Posterior vena cava (tissue), 2 donors: ENCODE measurements at places on chromosomes 6 and 20.

DNA sequence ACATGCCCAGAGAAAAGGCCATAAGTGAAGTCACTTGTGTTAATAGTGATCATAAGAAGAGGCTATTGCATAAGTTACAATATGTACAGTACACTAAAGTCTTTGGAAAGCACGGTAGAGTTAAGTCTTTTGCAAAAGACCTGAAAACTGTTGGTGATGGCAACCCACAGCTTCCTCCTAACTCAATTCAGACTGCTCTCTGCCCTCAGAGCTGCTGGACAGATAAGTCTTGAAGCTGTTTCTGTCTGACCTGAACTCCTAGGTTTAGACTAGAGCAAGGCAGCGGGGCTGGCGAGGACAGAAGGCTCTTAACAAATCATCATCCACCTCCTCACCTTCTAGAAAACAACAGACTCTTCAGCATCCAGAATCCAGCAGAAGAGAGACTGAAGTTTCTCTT lies 125.4 kb downstream of the CD24 start:
- no peak for DNase-seq

DNA sequence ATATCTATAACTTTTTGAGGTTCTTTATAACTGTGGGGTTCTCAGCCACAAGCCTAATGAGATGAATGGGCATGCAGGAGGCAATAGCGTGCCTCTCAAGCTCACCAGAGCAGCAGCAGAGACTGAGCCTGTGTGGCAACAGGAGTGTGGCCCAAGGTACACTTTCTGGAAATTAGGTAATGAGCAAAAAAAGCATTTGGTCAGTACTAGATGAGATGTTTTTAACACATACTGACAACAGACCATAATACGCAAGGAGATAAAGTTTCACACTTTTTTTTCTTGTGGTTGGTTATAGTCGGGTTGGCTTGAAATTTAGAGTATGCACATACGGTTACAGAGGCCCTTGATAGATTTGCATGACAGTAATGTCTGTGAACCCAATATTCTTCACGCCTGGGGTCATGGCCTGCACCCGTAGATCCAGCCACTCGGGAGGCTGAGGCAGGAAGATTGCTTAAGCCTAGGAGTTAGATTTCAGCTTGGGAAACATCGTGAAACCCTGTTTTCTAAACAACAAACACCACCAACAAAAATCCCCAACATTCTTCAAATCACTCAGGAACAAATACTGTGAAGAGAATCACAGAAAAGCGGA lies 300.1 kb downstream of the GMDS start:
- no peak for DNase-seq

- no peak for DNase-seq
Observed at GRCh38 chr6:33895296-33895695, 91.5 kb upstream of the MLN start.

GRCh38 chr6:119669221-119669620 lies 319.7 kb upstream of the MAN1A1 start:
- DNase-seq, result no peak

- no peak for DNase-seq
Observed at GRCh38 chr6:159959976-159960384, 8.9 kb upstream of the IGF2R start.

DNA sequence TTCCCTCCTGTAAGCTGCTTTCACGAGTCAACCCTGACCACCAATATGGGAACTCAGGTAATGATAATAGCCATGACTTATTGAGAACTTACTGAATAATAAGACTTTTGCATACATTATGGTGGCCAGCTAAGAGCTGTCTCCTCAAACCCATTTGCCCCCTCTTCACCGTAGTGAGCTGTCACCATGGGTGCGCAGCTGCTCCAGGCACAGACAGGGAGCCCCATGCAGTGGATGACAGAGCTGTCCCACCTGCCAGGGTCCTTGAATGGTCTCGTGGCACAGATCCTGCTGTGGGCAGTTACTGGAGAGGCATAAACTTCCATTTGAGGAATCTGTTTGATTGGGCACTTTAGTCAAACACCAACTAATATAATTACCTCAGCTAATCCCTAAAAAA lies 1.9 kb downstream of the SLC22A16 start:
- DNase-seq, result no peak

DNA sequence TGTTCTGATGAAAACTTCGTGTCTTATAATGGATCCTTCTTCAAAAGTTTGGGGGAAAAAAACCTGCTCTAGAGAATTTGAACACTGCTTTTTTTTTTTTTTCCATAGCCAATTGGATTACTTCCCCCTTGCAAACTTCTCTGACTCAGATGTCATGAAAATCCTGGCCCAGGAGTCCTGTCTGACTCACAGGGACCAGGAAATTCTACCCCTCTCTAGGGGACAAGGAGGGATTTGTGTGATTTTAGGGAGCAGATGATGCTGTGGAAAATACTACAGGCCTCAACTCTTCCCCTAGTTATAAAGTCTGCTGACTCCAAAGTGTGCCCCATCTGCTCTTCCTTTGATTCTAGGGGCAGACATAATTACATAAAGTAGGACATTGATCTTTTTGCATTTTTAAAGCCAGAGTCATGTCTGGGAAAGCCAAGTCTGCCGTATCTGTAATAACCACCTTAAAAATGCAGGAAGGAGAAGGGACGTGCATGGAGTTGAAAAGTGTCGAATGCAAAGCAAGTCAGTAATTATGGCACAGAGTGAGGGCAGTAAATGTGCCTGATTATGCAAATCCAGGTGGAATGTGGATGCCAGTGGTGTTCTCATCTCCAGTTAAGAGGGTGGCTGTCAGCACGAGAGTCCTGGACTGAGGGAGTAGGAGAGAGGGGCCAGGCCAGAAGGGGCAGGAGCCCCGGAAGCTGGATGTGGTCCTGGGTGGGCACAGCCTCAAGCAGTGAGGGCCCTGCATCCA lies 144.3 kb upstream of the SULF2 start:
- DNase-seq, result no peak

DNA sequence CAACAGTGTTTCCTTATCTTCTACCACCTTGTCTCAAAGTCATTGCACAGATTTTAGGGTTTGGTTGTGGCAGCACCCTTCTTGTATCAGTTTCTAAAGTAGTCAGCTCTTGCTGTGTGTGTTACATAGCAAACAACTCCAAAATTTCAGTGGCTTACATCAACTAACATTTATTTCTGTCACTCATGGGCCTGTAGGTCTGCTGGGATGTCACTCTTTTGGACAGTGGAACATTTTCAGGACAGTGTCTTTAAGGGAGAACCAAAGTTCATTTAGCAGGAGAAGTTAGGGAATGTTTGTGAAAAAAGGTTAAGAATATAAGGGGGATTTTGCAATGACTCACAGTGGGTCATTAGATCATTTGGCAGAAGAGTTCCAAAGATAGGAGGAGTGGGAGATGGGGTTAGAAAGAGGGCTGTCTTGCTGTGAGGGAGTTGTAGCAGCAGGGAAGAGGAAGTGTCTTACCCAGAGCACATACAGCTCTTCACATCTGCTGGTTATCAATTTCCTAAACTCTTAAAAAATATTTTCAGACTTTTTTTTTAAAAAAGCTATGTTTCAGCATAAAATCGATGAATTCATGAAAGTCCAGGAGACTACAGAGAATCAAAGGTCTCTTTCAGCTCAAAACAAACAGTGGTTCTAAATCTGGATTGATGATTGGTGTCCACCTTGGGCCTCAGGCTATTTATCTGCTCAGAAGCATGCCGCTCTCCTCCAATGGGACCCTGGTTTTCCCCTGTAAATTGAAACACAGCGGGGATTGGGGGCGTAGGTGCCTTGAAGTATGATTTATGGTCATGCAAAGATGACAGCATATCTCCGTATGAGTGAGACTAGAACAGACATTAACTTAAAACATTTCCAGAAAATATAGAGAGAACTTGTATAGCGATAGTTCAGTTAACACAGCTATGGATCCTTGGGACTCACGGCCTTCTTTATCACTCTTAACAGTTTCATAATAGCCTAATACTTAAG lies 117.3 kb downstream of the B3GAT2 start:
- DNase-seq, result no peak

GRCh38 chr6:5328800-5329199 lies 67.5 kb downstream of the FARS2 start:
- no peak for DNase-seq

GRCh38 chr6:167122827-167123657 lies at the start of gene CCR6:
TSS of gene CCR6 (plus strand) at chr6:167123096. CDS start at chr6:167136135, 13,039 bp downstream.
- DNase-seq, result no peak

- DNase-seq, result no peak
Observed at GRCh38 chr6:137912813-137913212, 45.8 kb downstream of the TNFAIP3 start.

GRCh38 chr20:62493886-62494285 lies 18.1 kb upstream of the GATA5 start:
- DNase-seq, result no peak

- peak; percentile 79 for DNase-seq
Observed at GRCh38 chr6:158008864-158009113, 27.1 kb downstream of the SYNJ2 start.

GRCh38 chr20:3758566-3758965 lies 9.0 kb downstream of the ADISSP start:
- peak; percentile 75 for DNase-seq

DNA sequence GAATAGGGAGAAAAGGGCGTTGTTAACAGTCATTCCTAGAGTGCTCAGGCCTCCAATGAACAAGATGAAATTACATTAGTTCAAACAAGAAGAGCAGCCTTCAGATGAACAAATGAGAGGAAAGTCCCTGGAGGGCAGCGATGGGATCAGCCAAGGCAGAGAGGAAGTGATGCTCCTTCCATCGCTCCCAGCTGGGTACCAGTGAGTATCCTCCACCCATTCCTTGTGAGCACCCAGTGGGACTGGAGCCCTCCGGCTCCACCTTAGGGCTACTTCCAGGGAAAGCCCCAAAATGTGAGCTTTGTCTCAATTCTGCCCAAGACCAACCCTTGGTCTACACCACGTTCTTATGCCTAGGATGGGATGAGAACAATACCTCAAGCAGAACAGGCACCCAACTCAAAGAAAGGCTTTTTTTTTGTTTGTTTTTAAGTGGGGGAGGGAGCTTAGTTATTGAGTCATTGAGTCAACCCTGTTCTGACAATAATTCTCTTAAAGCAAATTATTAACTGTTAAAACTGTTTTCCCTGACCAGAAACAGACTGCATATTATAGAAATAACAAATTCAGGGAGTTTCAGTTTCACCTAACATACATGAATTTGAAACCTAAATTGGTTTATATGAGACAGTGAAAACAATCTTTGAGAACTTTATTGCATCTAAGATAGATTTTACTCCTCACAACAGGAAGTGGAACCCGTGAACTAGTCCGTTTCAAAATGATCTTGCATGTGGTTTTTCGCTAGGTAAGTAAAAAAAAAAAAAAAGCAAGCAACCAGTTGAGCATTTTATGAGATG lies 106.9 kb downstream of the IPCEF1 start:
- no peak for DNase-seq

DNA sequence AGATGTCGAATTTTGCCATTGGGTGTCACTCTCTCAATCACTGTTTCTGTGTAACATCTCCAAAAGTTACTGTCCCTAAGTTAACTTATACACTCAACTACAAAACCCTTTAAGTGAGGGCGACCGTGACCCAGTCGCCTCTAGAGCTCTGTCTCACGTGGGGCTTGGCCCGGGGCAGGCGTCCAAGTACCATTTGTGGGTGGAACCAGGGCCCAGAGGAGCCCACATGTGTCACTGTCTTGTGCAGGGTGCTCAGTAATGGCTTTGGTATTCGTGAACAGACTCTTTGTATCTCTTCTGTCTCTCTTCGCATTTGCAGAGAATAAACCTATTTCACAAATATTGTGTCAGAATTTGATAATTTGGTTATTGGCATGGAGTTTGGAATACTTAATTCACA lies 109.9 kb upstream of the THBS2 start:
- no peak for DNase-seq

GRCh38 chr6:156256161-156256560 lies 521.0 kb upstream of the ARID1B start:
- no peak for DNase-seq

GRCh38 chr6:17212546-17213371 lies 68.4 kb upstream of the RBM24 start:
- DNase-seq, result peak; percentile 87

DNA sequence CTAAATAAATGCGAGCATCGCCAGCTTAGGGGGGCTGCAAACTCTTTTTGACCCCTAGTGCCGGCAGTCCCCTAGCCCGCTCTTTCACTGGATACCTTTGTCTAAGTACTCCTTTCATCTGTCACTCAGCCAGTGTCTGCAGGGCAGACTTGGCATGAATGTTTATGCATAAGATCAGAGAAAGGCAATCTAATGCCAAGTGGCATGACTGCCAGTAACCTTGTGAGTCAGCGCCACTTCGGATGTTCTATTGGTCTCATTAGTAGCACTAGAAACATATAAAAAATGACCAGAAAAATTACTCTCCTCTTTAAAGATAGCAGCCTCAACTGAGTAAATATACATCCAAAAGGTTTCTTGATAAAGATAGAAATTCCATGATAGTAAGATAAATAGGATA lies 192.2 kb downstream of the TBC1D32 start:
- DNase-seq, result peak; percentile 34

DNA sequence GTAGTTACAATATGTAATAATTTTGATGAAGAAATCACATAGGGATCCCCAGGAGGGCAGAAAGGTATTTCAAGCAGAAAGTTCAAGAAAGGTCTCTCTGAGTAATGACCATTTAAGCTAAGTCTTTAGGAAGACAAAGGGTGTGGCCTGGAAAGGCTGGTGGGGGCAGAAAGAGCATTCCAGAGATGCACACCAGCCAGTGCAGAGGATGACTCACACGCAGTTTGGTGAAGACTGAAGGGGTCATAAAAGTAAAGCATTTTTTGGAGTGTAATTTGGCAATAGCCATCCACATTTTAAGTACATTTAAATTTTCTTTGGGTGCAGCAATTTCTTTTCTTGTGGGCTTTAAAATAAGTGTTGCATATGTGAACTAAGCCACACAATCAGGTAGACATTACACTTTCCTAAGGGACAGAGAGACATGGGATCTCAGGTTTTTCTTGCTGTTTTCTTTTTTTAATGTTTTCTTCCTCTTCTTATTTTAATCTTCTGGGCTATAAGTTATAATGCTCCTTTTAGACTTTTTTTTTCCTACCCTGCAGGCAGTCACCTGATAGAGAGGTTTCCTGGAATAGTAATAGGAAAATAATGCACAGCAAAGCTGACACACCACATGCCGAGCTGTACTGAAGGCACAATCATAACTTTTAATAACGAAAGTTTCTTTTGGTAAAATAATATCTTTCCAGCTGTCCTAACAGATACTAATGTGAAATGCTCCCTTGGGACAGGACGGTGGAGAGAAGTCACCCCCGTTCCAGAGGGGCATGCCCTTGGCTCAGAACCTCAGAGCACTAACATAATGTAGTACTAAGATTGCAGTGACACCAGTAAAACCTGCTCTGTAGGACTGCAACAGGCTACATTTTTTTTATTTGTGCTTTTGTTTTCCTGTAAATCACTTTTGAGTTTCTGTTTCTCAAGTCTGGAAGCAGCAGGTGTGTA lies 49.6 kb upstream of the PTPRK start:
- DNase-seq, result no peak

GRCh38 chr20:51337126-51337805 lies 205.3 kb downstream of the NFATC2 start:
- no peak for DNase-seq

GRCh38 chr6:44116641-44117382 lies 10.4 kb downstream of the MRPL14 start:
- DNase-seq, result no peak

- DNase-seq, result no peak
Observed at GRCh38 chr6:118325220-118325860, 222.8 kb upstream of the PLN start.

- no peak for DNase-seq
Observed at GRCh38 chr6:47403056-47403455, 74.5 kb upstream of the CD2AP start.

- DNase-seq, result no peak
Observed at GRCh38 chr6:113648698-113649097, 208.4 kb upstream of the MARCKS start.
